Bone marrow (tissue), 2 donors: ENCODE measurements at places on chromosomes 16 and 17.

DNA sequence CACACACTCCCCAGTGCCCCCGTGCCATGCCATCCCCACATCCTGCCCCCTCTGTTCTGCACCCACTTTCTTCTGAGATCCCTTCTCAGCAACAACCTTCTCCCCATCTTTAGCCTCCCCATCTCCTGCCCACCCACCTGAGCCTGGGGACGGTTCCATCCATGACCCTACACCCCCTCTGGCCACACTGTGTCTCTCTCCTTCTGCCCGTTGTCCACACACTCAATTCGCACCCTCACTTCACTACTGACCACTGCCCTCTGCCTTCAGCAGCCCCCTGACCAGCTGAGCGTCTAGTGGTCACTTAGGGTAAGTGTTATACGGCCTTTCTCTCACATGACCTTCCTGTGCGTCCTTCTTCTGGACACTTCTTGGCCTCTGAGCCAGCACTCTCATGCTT is 6.1 kb downstream of the ARHGAP27 start:
- no peak for DNase-seq

- DNase-seq, result no peak
These were observed 199.3 kb upstream of the CHMP6 start for GRCh38 chr17:80792373-80792781.

DNA sequence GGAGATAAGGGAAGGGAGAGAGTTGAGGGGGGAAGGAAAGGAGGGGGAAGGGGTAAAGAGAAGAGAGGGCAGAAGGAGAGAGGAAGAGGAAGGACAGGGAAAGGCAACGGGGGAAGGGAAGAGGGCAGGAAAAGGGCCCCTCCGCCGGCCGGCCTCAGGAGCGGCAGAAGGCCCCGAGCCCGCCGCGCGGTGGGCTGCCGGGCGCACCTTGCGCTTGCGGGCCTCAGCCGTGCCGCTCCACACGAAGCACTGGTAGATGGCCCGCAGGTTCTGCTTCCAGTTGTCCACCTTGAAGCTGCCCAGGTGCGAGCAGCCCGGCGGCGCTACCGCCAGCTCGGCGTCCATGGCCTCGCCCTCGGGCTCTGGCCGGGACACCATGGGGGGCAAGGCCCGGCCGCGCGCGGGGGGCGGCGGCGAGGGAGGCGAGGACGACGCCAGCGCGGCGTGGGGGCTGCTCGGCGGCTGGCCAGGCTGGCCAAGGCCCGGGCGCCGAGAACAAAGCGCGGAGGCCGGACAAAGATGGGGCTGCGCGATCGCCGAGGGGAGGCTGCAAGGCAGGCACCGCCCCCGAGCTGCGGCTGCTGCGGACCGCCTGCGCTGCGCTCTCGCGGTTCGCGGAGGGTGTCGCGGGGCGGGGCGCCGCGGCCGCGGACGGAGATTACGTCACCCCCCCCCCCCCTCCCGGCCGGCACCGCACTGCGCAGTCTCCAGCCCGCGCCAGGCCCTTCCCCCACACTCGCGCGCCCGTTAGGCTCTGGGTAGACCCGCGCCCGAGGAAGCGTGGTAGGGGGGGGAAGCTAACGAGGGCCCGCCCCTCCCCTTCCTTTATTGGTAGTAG is at the start of gene USP22:
USP22 (minus strand) TSS at position 554 of the 838 bp plus-strand sequence; CDS start at position 378, 176 bp downstream.
- DNase-seq, result peak; percentile 60

DNA sequence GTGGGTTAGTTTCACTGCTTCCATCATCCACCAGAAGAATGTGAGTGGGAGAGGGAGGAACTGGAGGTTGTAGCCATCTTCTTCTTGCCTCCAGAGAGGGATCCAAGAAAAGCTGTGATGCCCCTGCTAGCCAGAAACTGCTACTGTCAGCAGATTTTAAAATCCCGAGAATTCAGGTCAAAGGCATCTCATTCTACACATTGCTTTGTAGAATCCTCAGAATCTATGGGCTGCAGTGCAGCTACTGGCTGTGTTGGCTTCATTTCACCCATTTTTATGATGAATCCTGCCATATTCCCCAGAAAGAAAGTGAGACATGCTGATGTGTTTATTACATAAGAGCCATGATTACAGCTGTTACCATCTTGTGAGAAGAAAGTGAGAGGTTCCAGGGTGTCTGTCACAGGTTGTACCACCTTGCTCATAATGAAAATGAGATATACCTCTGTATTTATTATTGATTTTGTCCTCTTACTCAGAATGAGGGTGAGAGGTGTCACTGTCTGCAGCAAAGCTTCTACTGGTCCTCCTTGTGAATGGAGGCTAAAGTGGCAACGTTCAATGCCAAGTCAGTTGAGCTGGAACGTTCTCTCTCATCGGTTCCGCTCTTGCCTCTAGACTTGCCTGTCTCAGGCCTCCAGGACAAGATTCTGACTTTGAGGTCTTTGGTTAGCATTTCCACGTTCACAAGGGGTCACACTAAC is 50.1 kb upstream of the MYH10 start:
- DNase-seq, result no peak
